Stimulated activated CD4-positive, alpha-beta T cell treated with anti-CD3 and anti-CD28 coated beads, Interleukin-15, amount 100 ng/mL, for 24 hours (primary cell): ENCODE measurements at places on chromosomes 4 and X.

DNA sequence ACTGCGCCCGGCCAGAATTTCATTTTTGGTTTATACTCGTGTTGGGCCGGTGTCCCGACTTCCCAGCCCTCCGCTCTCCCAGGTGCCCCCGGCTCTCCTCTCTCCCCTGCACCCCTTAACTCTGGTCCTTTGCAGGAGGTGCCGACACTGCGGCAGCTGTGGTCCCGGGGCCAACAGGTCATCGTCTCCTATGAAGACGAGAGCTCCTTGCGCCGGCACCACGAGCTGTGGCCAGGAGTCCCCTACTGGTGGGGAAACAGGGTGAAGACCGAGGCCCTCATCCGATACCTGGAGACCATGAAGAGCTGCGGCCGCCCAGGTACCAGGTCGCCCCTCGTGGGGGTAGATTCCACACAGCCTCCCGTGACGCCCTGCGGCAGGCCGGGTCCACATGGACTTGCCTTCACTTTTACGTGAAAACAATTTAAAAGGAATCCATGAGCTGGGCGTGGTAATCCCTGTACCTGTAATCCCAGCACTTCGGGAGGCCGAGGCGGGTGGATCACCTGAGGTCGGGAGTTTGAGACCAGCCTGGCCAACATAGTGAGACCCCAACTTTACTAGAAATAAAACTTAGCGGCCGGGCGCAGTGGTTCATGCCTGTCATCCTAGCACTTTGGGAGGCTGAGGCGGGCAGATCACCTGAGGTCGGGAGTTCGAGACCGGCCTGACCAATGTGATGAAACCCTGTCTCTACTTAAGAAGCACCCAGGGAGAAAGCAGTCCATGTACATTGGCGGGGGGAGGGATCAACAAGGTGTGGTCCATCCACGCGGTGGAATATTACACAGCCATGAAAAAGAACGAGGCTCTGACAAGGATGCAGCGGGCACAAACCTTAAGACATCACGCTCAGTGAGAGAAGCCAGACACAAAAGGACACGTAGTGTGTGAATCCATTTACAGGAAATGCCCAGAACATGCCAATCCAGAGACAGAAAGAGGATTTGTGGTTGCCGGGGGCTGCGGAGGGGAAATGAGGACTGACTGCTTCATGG is 12.0 kb downstream of the PLCXD1 start:
- no peak for DNase-seq

DNA sequence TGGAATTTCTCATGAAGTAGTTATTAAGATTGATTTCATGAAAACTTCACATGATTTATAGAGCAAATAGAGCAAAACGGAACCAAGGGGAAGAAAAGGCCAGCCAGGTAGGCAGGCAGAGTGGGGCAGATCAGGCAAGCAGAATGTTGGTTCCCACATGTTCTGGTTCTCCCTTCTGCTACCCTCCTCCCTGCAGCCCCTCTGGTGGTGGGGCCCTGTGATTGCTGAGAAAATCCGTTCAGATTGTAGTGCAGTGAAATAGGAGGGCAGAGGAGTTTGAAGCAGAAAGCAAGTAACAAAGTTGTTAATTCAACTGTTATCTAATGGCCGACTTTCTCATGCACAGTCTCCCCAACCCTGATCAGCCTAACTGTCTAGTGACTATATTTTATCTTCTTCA is 185.3 kb downstream of the MID1IP1 start:
- no peak for DNase-seq

DNA sequence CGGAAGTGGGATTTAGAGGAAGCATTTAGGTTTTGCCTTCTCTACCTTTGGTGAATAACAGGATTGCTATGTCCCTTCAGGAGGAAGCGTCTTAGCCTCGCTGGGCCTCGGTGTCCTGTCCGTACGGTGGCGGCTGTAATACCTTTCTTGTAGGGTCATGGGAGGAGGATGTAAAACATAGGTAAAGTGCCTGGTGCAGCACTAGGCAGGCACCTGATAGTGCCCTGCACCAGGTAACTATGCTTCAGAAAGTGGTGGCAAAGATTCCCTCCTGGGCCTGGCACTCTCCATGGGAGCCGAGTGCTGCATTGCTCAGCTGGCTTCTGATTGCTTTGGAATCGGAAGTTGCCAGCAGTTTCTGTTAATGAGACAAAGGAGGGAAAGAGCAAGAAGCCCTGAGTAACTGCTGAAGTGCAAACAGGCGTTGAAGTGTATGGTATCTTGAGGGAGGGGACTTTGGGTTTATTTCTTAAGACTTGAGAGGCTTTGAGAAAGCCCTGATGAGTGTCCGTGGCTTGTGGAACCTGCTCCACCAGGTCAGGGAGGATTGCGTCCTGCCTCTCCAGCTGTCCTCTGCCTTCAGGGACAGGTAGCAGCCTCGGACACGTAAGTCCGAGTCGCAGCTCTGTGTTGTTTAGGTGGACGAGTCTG is 45.8 kb downstream of the TBC1D14 start:
- no peak for DNase-seq

DNA sequence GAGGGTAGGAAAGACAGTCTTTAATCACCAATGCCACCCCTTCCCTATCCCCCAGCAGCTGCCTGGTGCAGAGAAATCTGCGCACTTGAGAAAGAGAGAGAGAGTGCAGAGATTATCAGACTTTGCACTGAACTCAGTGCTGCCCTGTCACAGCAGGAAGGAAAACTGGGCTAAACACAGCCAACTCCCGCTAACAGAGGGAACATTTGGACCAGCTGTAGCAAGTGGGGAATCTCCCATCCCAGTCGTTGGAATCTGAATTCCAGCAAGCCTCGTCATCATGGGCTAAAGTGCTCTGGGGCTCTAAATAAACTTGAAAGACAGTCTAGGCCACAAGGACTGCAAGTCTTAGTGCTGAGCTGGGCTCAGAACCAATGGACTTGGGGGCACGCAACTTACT is 168.7 kb downstream of the DLG3 start:
- DNase-seq: no peak

GRCh38 chr4:77308843-77309242 is 151.8 kb downstream of the CCNG2 start:
- no peak for DNase-seq

DNA sequence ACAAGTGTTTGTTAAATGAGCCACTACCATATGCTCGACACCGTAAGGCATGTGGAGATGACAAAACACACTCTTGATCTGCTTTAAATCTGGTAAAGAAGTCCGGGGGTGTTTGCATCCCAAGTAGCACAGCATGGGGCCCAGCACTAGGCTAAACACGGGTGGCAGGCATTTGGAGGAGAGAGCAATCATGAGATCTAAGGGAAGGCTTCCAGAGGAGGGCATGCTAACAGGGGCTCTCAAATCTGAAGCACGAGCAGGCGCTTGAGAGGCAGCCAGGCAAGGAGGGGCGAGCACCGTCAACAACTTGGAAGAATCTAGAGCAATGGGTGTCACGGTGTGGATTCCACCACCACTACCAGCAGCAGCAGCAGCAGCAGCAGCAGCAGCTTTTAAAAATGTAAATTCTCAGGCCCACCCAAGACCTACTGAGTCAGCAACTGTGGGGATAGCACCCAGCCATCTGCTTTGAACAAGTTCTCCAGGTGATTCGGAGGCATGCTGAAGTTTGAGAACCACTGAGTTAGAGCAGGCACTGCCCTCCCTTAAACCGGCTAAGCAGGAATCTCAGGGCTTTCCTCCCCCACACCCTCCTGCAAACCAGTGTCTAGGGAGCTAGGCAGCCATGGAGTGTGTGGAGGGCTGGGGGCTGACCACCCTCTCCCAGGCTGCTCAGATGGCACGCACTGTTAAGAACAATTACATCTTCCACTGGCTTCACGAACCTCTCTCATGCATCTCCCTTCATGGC is 70.2 kb upstream of the MAP3K15 start:
- no peak for DNase-seq

DNA sequence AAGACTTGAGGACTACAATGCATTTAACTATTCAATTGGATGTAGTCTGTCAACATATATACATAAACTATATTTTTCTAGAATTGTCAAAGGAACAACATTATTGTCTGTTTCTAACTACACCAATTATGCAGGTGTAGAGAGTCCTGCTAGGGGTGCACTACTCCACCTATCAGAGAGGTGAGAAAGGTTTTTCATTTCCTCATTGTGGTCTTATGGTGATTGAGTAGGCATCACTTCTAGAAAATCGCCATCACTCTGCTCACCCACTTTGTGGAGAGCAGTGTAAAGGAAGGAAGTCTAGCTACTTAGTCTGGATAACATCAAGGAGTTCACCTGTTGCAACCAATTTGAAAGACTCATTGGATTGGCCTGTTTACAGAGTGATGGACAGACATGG is 4.4 kb upstream of the ADH1C start:
- DNase-seq: no peak

GRCh38 chr4:39166177-39166576 is 16.2 kb upstream of the WDR19 start:
- no peak for DNase-seq

DNA sequence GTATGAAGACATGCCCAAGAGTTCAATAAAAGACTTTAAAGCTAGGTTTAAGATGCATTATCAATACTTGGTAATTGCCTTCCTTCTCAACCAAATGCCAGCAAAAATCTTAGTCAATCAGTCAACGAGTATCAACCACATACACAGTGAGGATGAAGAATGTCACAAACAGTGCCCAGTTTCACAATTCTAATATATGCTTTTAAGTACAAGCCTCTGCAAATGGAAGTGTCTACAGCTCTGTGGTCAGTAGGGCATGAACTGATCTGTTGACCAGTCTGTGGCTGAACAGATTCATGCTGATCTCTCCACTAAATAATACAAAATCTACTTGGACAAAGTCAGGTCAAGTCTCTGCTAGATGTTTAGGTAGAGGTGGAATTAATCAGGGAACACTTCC is 27.9 kb downstream of the PPARGC1A start:
- no peak for DNase-seq
